ENCODE measurements at places on chromosomes 3 and 15. TPM values are rescaled to one million over a fixed set of nuclear protein-coding genes. Genes with fewer than 3 reads are reported as not detected.

The MBD4 gene
- 50.6 TPM for total RNA-seq

The ALDH1L1 gene
- not detected for total RNA-seq

The CADPS gene
- not detected for total RNA-seq

The HYPK gene
- total RNA-seq: 19.9 TPM

The PRKCI gene
- 17.0 TPM for total RNA-seq

The GOLGA6B gene
- total RNA-seq: not detected

The GP5 gene
- total RNA-seq: 1.3 TPM

The ADPRH gene
- 3.2 TPM for total RNA-seq

The KCNH8 gene
- total RNA-seq: not detected

The LRTM1 gene
- not detected for total RNA-seq

The PLCB2 gene
- total RNA-seq: 133 TPM

The CHRM5 gene
- total RNA-seq: not detected

The ISL2 gene
- 0.32 TPM for total RNA-seq

The NEK10 gene
- total RNA-seq: 0.81 TPM

The HTR3C gene
- not detected for total RNA-seq

The PDCD10 gene
- 69.6 TPM for total RNA-seq

The KLHL25 gene
- 5.3 TPM for total RNA-seq

The CAPN3 gene
- total RNA-seq: 2.9 TPM

The STXBP5L gene
- not detected for total RNA-seq

The CAMKV gene
- total RNA-seq: not detected

The SLC12A8 gene
- 0.45 TPM for total RNA-seq

The PARP15 gene
- total RNA-seq: 36.6 TPM

The GREM1 gene
- not detected for total RNA-seq

The C3orf85 gene
- not detected for total RNA-seq

The ST8SIA2 gene
- total RNA-seq: not detected

The SLC22A14 gene
- total RNA-seq: not detected

The SPINK8 gene
- not detected for total RNA-seq

The GASK1A gene
- total RNA-seq: not detected

The SST gene
- not detected for total RNA-seq

The KNL1 gene
- 61.4 TPM for total RNA-seq

The DUOXA1 gene
- not detected for total RNA-seq

The VWA5B2 gene
- not detected for total RNA-seq

The EPHA6 gene
- not detected for total RNA-seq

All from activated CD8-positive, alpha-beta T cell treated with anti-CD3 and anti-CD28 coated beads, Interleukin-2, amount 10 ng/mL, durations not matched to agents 7 days and 5 days (primary cell).